ENCODE measurements at places on chromosomes 3 and 15.

DNA sequence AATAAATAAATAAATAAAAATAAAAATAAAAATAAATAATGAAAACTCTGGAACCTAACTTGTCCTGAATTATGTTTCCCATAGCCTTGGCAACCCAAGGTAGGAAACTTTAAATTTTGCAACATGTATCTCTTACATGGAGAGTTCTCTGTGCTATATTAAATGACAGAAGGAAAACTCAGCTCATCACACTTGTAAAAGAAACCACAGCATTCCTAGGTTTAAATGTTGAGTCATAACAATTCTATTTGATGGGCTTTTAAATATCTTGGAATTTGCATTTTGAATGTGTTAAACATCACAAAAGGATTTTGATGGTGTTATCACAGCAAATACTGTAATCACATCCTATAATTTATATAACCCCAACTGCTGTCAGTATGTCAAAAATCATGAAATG is 144.2 kb downstream of the LRTM1 start:
- no peak for DNase-seq

DNA sequence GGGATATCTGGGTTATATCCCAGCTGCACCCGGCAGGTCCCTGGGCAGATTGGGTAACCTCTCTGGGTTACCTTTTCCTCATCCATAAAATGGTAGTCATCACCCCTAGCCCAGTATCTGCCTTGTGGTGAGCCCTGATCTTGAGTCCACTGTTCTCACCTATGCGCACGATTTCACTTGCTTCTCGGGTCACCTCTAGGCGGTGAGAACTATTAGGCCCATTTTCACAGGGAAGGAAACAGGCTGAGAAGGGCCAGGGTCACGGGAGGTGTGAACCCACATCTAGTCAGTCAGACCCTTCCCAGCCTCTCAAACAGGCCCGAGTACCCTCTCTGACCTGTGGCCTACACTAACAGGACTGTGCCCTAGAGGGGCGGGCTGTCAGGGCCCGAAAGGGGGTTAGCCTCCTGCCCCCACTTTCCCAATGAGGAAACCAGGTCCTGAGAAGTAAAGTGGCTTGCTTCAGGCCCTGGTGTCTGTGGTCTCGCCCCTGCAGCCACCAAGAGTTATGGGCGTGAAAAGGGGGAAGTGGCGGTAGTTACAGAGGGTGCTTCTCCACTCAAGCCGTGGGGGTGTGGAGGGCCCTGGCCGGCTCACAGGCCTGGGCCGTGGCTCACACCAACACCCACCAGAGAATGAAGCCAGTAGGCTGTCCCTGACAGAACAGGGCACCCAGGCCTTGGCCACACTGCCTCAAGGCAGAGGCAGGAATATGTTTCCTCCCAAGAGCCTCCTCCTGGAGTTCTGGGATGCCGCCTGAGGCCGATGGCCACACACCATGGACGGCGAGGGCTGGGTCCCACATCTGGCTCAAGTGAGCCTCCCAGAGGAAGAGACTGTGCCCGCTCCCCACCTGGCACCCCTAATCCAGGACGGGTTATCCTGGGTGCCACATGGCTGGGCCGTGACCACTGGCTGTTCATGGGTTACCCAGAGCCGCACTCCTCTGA is 19.5 kb downstream of the PSTPIP1 start:
- no peak for DNase-seq

- DNase-seq, result no peak
Measured at GRCh38 chr3:55376753-55377347, 110.3 kb downstream of the WNT5A start.

DNA sequence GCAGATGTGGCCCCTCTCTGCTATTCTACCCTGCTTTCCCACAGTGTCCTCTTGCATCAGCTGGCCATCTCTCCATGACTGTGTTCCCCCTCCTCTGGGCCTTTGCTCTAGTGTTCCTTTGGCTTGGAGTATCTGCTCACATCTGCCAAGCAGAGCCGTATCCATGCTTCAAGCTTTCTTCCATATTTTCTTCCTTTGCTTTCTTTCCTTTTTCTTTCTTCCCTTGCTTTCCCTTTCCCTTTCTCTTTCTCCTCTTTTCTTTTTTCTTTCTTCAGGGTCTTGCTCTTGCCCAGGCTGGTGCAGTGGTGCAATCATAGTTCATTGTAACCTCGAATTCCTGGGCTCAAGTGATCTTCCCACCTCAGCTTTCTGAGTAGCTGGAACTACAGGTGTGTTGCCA is 12.6 kb downstream of the KLHL18 start:
- DNase-seq, result no peak

DNA sequence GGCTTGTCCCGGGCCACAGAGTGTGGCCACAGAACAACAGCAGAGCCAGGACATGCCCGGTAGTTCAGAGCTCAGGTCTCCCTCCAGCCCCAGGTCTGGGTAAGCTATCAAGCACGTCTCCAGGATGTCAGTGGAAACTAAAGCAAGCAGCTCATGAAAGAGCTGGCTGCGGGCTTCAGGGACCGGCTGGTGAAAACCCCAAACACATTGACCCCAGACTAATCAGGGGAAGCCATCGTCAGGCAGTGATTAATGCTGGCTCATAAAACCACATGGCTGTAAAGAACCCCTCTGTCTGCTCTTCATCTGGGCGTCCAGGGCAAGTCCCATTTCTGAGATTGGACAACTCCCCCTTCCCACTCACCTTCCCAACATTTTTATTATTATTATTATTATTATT is 37.8 kb downstream of the LMCD1 start:
- no peak for DNase-seq

GRCh38 chr3:25151903-25152295 is 276.2 kb upstream of the RARB start:
- no peak for DNase-seq

DNA sequence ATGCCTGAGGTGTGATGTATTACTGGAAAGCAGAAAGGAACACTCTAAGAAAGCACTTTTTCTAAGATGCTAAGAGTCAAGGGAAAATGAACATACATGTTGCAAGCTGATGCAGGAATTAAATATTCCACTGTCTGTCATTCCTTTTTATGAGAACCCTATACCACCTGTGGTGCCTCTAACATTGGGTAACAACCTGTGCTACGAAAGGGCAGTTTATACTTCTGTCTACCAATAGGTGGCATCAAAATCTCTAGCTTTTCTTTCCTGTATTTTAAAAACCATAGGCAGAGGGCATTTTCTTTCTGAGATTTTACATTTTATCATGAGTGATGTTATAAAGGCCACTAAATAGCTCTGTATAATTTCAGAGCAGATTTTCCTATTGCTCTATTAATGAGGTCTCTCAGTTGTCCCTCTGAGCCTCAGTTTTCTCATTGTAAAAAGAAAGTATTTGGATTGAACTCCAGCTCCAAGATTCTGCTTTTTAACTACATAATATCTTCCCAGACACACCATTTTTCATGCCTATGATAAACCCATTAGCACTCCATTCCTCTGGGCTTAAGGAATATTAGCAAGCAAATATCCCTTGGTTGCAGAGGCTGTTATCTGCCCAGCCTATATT is 3.5 kb upstream of the CPNE4 start:
- no peak for DNase-seq

- DNase-seq, result no peak
Measured at GRCh38 chr15:65960586-65960985, 91.3 kb downstream of the RAB11A start.

GRCh38 chr3:49132437-49133225 is at the start of gene LAMB2:
Gene LAMB2, minus strand, starts transcription at chr3:49133050. Its CDS starts 183 bp downstream, at chr3:49132867.
- no peak for DNase-seq

DNA sequence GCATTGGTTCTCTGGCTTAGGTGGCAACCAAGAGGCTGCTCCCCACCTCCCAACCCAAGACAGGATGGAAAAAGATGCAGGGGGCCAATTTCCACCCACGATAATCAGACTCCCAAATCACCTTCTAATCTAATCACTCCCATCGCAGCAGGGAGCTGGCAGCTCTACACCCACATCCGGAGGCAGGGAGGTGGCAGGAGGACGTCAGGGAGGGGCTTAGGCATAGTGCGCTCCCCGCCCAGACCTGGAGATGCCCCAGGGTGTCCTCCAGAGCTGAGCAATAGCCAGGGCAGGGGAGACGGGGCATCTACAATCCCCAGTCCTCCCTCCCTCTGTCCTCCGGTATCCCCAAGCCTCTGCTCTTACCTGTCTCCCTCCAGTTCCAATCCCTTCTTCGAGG is 70.5 kb upstream of the SEC13 start:
- DNase-seq, result no peak

DNA sequence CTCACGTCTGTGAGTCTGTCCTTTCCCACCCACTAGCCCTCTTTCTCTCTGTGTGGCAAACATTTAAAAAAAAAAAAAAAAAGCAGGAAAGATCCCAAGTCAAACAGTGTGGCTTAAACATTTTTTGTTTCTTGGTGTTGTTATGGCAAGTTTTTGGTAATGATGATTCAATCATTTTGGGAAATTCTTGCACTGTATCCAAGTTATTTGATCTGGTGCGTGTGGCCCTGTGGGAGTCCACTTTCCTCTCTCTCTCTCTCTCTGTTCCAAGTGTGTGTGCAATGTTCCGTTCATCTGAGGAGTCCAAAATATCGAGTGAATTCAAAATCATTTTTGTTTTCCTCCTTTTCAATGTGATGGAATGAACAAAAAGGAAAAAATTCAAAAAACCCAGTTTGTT is 97.7 kb downstream of the GAP43 start:
- no peak for DNase-seq
